ENCODE measurements at places on chromosomes 3 and 15. TPM values are rescaled to one million over a fixed set of nuclear protein-coding genes. Genes with fewer than 3 reads are reported as not detected.

- ATAC-seq = no peak
These were observed 5.3 kb downstream of the P2RY12 start for GRCh38 chr3:151379083-151379734.

- peak; percentile 14 for ATAC-seq
These were observed 46.5 kb downstream of the KLHDC8B start for GRCh38 chr3:49217688-49218470.

GRCh38 chr3:32082721-32083120 lies 23.7 kb upstream of the GPD1L start:
- no peak for ATAC-seq

- no peak for ATAC-seq
These were observed 740 bp upstream of the NSMCE3 start for GRCh38 chr15:29270169-29270955.

SCN11A gene
- total RNA-seq = 0.04 TPM

- ATAC-seq = no peak
These were observed 11.9 kb upstream of the C3orf38 start for GRCh38 chr3:88137836-88138235.

DNA sequence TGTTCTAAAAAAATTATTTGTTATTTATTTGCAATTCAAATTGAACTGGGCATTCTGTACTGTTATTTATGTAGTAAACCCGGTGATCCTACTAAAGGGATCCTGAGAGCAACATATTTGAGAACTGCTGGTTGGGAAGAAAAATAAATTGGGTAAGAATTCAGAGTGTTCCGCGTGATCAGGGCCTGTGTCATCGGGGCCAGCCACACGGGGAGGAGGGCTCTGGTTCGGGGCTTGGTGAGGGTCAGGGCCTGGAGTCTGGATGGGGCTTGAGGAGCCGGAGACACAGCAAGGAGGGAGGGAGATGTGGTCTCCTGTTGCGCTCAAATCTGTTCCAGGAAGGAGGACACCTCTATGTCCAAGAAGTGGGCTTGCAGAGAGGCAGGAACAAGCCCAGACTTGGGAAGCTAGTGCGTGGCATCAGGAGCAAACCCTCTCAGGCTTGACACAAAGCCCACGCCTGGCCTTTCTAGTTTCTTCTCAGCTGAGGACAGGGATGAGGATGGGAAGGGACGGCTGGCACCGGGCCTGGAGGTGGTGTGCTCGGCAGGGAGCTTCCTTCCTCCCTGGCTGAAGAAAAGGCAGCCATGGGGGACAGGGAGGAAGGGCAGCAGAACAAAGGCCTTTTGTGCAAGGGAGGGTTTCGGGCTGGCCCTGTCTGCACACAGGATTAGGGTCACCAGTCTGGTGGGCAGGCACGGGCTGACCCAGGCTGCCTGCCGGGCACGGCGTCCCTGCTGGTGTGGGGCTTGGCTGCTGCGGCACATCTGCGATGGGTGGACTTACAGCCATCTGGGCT lies 22.9 kb upstream of the FBLN2 start:
- peak; percentile 27 for ATAC-seq

DNA sequence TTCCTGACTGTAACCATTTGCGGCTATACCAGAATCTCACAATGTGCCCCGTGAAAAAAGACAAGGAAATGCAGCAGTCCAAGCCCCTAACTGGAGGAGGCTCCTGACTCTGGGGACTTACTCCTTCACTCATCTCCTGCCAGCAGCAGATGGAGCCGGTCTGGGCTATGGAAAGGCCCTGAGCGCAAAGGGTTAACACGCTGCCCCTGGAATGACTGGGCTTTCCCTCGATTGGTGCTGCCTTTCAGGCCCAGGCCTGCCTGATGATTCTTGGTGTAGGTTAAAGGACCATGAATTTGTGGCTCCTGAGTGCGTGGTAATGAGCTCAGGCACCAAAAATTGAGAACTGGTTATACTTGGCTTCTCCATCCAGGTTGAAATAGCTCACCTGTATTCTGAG lies 42.3 kb upstream of the GALNT15 start:
- ATAC-seq = no peak

- no peak for ATAC-seq
These were observed 19.3 kb upstream of the TSC22D2 start for GRCh38 chr3:150388498-150389418.

CIAO2A gene
- 25.6 TPM for total RNA-seq

FHIT gene
- total RNA-seq = 10.5 TPM

GOLGA8S gene
- 0.24 TPM for total RNA-seq

ENTPD3 gene
- 9.2 TPM for total RNA-seq

- peak; percentile 57 for ATAC-seq
These were observed 25.7 kb upstream of the GALNT15 start for GRCh38 chr3:16148783-16149182.

- peak; percentile 95 for ATAC-seq
These were observed 15.3 kb upstream of the ADIPOQ start for GRCh38 chr3:186826976-186827857.

ZCWPW2 gene
- 0.40 TPM for total RNA-seq

DNA sequence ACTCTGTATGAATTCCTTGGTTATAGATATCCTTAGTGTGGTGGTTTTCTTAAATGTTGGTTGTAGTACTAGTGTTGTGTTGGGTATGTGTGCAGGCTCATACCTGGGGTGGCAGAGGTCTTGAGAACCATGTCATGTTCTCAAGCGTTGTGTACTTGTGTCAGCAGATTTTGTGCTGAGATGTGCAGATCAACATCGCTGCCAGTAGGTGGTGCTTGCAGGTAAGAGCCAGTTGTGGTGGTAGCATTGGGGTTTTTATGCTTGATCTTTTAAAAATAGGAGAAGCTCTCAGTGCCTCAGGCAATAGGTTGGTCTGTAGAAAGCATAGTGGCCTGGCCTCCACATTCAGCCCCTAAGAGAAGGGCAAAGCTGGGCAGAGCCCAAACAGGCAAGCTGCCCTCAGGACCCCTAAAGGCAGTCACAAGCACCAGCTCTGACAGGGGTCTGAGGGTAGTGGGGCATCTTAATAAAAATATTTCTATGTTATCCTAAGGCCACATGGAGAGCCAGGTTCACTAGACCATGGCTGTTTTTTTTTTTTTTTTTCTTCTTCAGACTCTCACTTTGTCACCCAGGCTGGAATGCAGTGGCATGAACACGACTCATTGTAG lies 164.0 kb downstream of the IL20RB start:
- peak; percentile 60 for ATAC-seq

GRCh38 chr3:158297940-158298339 lies 188.1 kb downstream of the RSRC1 start:
- no peak for ATAC-seq

DNA sequence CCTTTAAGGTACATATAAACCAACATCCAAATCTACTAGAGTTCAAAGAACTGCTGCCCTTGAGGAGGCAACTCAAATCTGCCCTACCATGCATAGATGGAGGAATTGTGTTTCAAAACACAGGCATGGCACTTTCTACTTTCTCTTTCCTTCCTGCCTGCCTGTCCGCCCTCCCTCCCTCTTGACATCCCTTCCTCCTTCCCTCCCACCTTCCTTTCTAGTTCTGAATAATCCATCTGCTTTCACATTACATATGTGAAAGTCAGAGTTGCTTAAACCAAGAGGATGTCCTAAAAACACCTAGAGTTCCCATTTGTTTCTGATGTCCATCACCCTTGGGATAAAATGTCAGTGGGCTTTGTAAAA lies 537.6 kb downstream of the FOXP1 start:
- no peak for ATAC-seq

DNA sequence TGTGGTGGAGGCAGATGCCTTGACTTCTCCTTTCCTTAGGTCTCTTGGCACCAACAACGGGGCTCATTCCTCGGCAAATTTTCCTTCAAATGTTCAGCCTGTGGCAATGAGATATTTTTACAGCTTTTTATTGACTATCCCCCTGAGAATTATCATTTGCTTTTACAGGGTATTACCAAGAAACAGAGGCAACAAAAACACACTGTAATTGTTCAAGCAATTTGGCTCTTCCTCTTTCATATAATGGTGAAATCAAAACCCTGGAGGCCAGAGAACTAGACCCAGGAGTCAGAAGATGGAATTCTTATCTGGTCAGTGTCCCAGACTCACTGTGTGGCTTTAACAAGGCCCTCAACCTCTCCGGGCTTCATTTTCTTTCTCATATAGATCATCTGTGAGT lies 40.1 kb downstream of the TRIM42 start:
- ATAC-seq = no peak

DNA sequence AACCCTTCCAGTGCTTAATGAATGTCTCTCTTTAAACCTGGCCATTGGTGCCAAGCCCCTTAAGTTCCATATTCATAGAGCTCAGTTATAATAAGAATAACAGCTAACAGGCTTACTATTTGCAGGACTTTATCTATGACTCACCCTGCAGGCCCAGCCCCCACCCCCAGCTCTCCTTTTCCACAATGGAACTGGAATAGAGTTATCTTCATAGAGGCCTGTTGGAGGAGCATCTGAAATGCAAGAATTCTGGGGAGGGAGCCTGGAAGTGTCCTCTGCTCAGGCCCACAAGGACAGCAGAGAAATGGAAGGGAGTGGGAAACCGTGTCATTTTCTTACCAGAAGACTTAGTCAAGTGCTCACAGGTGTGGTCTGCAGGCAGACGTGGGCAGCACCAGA lies 52.8 kb downstream of the SEMA5B start:
- no peak for ATAC-seq

DNA sequence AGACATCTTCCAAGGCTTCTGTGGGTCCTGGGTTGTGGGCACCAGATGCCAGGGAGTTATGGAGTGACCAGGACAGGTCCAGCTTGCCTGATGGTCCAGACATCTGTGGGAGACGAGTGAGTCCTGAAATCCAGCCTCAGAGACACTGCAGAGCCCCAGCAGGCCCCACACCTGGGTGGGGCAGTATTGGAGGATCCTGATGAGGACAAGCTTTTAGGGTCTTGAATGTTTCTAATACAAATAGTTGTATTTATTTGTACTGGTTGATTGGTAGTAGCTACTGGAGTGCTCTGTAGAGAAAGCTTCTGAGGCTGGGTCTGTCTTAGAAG lies 67.5 kb upstream of the PRR23C start:
- no peak for ATAC-seq

CHDH gene
- 1.6 TPM for total RNA-seq

DAZL gene
- total RNA-seq = not detected

- no peak for ATAC-seq
These were observed 24.1 kb upstream of the BBX start for GRCh38 chr3:107498646-107499045.

KIF15 gene
- total RNA-seq = 7.3 TPM

GRCh38 chr3:101685870-101686307 lies 629 bp downstream of the RPL24 start:
- ATAC-seq = peak; percentile 13

GRCh38 chr15:48592221-48592731 lies 53.2 kb downstream of the FBN1 start:
- no peak for ATAC-seq

RASGRP1 gene
- 21.2 TPM for total RNA-seq

ARL14 gene
- total RNA-seq = 0.32 TPM

- ATAC-seq = no peak
These were observed 650 bp upstream of the MORC1 start for GRCh38 chr3:109118584-109118983.

GRCh38 chr15:75654201-75654907 lies 6.6 kb downstream of the SNX33 start:
- no peak for ATAC-seq

DNA sequence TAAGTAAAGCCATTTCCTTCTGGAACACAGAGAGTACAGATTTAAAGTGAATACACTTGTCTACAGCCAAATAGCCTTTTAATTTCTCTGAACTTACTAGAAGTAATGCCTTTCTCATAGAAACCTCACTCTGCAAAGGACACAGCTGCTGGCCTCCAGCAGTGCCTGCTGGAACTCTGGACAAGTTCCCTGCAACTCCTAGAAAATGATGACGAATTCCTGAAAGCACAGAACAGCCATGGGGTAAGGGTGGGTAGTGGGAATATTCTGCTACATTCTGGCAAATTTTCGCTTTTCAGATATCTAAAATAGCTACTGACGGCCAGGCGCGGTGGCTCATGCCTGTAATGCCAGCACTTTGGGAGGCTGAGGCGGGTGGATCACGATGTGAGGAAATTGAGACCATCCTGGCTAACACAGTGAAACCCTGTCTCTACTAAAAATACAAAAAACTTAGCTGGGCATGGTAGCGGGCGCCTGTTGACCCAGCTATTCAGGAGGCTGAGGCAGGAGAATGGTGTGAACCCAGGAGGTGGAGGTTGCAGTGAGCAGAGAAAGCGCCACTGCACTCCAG lies 34.4 kb downstream of the RYK start:
- no peak for ATAC-seq

DNA sequence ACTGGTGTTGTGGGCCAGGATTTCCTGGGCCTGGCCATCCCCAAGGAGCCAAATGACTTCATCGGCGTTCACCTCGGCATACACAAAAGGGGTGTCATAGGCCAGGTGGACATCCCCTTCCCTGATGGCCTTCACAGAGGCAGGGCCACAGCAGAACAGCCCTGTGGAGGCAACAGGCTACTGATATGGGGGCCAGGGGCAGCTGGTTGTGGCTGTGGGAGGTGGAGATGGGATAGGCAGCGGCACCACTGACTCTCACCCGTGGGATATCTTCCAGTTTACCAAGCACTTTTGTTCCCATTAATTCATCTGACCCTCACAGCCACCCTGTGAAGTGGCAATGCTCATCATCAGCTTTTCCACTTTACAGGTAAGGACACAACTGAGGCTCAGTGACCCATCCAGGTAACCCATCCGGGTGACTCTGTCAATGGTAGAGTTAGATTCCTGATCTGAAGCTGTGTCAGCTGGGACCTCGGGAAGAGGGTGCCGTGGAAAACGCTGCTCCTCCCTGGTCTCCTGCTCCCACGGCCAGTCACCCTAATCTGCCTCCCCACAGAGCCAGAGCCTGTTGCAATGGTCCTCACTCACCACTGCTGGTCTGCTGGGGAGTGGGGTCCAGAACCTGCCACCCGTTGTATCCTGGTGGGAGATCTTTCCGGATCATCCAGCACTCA lies 15.3 kb upstream of the TGM5 start:
- ATAC-seq = no peak

- ATAC-seq = peak; percentile 20
These were observed 199.4 kb downstream of the KCNH8 start for GRCh38 chr3:19347671-19348070.

GRCh38 chr15:84804005-84804900 lies 12.9 kb upstream of the ALPK3 start:
- peak; percentile 83 for ATAC-seq

GRCh38 chr3:151371526-151371925 lies 13.0 kb downstream of the P2RY12 start:
- ATAC-seq = no peak

CHRFAM7A gene
- not detected for total RNA-seq

TM4SF1 gene
- total RNA-seq = 125 TPM

DNA sequence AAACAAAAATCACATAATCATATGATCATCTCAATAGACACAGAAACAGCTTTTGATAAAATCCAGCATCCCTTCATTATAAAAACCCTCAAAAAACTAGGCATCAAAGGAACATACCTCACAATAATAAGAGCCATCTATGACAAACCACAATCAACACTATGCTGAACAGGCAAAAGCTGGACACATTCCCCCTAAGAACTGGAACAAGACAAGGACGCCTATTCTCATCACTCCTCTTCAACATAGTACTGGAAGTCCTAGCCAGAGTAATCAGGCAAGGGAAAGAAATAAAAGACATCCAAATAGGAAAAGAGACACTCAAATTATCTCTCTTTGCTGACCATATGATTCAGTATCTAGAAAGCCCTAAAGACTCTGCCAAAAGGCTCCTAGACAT lies 54.9 kb upstream of the SLC12A8 start:
- ATAC-seq = no peak

GRCh38 chr3:120749843-120750242 lies 7.3 kb downstream of the GTF2E1 start:
- no peak for ATAC-seq

HIGD2B gene
- total RNA-seq = not detected
